ENCODE measurements at places on chromosomes 3 and 15. TPM values are rescaled to one million over a fixed set of nuclear protein-coding genes. Genes with fewer than 3 reads are reported as not detected.

The ZIC1 gene
- total RNA-seq, result 0.61 TPM

The CNOT10 gene
- total RNA-seq, result 25.8 TPM

The KLHL24 gene
- total RNA-seq, result 60.7 TPM

The SH3GL3 gene
- not detected for total RNA-seq

The EPHB1 gene
- total RNA-seq, result 0.15 TPM

The TATDN2 gene
- 8.4 TPM for total RNA-seq

The SERPINI2 gene
- not detected for total RNA-seq

The CDCP1 gene
- total RNA-seq, result 0.97 TPM

The ACSBG1 gene
- not detected for total RNA-seq

The PLSCR2 gene
- not detected for total RNA-seq

The WNT5A gene
- 0.30 TPM for total RNA-seq

The OXSR1 gene
- total RNA-seq, result 29.0 TPM

The ACTRT3 gene
- 6.2 TPM for total RNA-seq

The ECE2 gene
- not detected for total RNA-seq
